Neural progenitor cell (in vitro differentiated cells): ENCODE measurements at places on chromosomes 4 and X. TPM values are rescaled to one million over a fixed set of nuclear protein-coding genes. Genes with fewer than 3 reads are reported as not detected.

GRCh38 chrX:3129256-3129655 is 88.0 kb downstream of the ARSF start:
- DNase-seq: no peak

DNA sequence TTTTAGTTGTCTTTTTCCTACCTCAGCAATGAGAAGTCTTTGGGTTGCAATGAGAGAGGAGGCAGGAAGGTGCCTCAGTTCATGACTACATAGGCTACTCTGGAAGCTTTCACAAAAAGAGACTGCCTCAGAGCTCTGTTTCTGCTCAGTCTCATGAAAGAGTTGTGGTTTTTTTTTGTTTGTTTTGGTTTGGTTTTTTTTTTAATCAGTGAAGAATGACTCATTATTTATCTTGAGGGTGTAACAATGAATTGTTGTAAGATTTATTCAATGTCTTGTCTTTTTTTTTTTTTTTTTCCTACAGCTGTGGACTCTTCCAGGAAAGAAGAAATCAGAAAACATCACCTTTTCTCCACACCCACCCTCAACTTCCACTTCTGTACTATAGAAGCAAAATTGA is 67.5 kb upstream of the CXCL13 start:
- DNase-seq: no peak

DNA sequence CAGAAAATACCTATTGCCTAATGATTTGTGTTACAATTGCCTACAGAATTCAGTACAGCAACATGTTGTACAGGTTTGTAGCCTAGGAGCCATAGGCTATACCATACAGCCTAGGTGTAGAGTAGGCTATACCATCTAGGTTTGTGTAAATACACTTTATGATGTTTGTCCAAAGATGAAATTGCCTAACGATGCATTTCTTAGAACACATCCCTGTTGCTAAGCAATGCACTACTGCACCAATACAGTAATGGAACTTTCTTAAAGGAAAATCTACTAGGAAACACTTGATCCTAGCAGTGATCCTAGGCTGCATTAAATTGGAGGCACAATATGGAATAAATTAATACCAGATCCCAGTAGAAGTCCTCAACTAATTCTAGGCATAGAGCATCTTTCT is 18.3 kb downstream of the NOA1 start:
- DNase-seq: no peak

TKTL2 gene
- total RNA-seq: 0.06 TPM in 1 of 2 replicates, not detected in the other

GRCh38 chrX:13463608-13464007 is 105.8 kb upstream of the EGFL6 start:
- no peak for DNase-seq

DNA sequence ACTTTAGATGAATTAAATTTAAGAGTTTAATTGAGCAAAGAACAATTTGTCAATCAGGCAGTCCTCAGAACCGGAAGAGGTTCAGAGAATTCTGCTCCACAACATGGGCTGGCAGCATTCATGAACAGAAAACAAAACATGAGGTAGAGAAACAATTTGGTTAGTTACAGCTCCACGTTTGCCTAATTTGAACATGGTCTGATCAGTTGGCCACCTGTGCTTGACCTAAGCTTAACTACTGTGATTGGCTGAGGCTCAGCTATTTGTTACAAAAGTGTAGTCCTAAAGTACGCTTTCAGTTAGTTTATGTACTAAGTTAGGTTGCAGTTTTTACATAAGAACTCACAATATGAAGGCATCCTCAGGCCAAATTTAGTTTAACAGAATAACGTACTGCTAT is 258.6 kb downstream of the ADAM29 start:
- no peak for DNase-seq

DNA sequence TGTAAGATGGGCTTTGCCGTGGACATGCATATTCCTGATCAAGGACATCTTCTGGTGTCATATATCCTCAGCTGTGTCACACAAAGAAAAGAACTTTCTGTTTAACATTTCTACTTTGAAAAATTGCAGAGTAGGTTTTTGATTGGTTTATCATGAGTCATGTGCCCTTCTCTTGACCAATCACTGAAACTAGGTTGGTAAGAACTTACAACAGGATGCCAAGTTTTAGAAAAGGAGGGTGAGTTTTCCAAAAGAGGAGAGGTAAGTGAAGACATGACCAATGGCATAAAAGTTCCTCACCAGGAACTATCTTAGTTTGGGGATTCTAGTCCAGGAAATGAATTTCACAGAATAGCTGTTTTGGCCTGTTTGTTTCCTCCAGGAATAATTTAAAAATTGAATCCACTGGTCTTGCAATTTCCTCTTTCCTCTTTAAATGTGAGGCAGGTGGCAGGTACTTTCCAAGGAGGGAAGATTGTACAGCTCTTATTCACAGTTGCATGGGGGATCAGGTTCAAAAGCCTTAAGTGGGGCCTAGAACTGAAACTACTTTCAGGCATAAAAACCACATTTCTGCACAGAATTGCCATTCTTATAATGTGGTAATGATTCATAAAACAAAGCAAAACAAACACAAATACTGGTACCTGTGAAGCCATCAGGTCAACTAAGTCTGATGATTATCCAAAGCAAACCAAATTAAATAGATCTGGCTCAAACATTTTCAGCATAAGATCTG is 1114.5 kb upstream of the LCORL start:
- no peak for DNase-seq

- DNase-seq: no peak
Measured at GRCh38 chrX:39667191-39667590, 430.6 kb downstream of the BCOR start.

- DNase-seq: peak; percentile 18
Measured at GRCh38 chrX:40736170-40736505, 796 bp upstream of the MED14 start.

TMEM150C gene
- 3.8 and 5.7 TPM in 2 replicates for total RNA-seq

GRCh38 chrX:111560801-111561200 is 49.4 kb downstream of the SERTM2 start:
- DNase-seq: no peak

DNA sequence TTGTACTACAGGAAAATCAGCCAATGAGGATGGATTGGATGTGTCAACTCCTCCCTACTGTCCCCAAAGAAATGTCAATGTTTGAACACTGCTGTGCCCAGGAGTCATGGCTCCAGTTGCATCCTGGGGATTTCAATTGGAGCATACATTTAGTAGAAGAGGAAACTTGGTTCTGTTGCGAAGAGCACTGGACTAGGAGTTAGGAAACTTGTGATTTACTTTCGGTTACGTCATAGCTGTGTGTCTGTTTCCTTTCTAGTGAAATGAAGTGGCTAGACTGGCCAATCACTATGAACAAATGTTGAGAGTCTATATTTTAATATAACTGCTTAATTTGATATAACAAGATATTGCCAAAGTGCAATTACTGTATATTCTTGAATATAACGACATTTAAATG is 35.2 kb downstream of the ARL9 start:
- no peak for DNase-seq

CFAP99 gene
- not detected in 2 replicates for total RNA-seq

- DNase-seq: peak; percentile 45
Measured at GRCh38 chr4:110625576-110626257, 2.8 kb upstream of the PITX2 start.

DNA sequence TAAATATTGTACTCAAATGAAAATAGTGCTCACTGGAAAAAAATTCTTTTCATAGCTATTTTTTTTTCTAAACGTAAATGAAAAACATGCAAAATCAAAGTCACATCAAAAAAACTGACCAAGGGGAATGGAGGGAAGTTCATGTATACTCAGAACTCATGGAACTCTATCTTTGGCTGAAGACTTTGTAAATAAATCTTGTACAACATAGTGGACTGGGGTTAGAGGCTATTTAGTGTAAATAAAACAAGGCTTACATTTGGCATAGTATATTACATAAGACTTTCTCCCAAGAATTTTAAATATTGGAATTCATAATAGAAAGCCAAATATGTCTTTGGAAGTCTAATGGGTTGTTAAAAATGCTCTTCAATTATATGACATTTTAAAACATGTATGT is 59.8 kb upstream of the PDE5A start:
- no peak for DNase-seq

GRCh38 chrX:46630141-46630540 is 56.6 kb downstream of the CHST7 start:
- DNase-seq: no peak

DNA sequence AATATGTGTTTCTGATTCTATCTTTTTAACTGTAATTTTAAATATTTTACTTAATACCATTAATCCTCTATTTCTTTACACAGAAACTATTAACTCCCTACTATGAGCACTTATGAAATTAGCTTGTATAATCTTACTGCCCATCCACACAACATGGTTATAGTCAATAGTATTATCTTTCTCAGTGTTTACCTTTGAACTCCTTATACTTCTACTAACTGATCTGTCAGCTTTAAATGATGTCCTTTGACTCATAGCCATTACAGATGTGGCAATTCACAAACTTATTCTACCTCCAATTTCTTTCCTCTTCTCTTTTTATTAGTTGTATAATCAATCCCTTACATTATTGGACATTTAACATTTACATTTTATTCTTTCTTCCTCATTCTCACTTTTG is 5.5 kb downstream of the SEC31A start:
- no peak for DNase-seq

DNA sequence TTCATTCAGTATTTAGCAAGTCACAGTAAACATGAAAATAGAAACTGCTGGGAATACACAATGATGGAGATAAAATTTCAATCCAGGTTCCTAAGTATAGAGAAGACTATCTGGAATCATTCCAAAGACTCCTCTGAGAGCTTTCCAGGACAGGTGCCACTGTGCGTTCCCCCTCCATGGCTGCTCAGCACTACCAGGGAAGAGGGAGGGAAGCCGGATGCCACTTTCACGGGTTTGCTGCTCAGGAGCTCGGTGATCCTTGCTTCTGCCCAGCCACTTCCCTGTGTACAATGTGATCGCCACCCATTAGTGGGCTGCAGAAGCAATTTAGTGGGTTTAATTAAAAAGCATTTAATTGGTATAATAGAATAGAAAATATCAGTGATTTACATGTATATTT is 94.5 kb downstream of the FNIP2 start:
- no peak for DNase-seq

EPHA5 gene
- total RNA-seq: not detected in 2 replicates

DNA sequence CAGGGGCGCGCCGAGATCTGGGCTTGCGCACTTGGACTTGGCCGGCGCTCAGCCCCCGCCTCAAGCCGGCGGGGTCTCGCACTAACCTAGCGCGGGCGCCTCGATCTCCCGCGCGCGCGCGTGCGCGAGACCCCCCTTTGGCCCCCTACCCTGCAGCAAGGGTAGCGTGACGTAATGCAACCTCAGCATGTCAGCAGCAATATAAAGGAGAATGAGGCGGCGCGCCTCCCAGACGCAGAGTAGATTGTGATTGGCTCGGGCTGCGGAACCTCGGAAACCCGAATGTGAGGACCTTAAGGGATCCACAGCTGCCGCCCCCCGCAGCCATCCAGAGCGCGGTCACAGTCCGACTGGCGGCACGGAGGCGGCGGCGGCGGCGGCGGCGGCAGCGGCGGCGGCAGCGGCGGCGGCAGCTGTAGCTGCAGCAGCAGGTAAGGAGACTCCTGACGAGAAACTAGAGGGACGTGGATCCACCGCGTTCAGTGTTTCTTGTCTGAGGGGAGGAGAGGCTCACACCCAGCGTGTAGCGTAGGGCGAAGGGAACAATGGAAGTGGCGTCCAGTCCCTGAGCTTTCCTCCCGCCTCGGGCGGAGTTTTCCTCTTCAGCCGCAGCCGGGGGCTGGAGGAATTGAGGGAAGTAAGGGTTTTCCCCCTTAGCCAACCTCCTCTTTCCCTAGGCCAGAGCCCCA is at the start of the genes SATL1 and ZNF711:
Gene SATL1 (minus strand): TSS at position 19 of the 689 bp plus-strand sequence. CDS start 134,811 bp downstream, outside the sequence.
Gene ZNF711 (plus strand): TSS at position 231 of the 689 bp plus-strand sequence. CDS start 3,582 bp downstream, outside the sequence.
- peak; percentile 87 for DNase-seq

DNA sequence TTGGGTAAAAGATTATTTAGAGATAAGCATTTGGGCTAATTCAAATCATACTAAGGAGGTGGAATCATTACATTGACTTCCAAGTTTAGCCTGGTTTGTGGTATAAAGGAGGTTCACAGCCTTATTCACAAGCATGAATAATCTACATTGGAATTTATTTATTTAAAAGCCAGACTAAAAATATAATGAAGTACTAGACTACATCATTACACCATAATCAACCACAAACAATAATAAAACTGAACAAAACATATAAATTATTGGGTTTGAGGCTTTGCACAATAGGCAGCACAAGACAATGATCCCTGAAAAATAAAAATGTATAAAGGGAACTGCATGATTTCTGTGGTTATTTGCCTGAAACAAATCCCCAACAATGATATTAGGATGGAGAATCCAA is 314.0 kb downstream of the GBA3 start:
- no peak for DNase-seq

SLIT2 gene
- total RNA-seq: 1.2 and 3.0 TPM in 2 replicates

DNA sequence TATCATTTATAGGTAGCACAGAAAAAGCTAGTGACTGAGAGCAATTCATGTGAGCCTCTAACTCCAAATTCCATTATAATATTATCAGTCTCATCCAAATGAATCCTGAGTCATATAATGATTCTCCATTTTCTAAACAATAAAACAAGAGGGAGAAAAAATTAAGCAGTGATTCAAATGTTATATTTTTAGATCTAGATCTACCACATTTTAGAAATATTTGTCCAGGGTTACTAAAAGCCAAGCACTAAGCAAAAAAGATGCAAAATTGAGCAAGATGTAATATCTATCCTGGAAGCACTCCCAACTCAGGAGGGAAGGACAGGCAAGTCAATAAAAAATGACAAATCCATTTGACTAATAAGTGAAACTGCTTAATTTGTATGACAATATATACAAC is 172.8 kb downstream of the FBXW7 start:
- no peak for DNase-seq

GRCh38 chr4:20251031-20251795 is 492 bp upstream of the SLIT2 start:
- DNase-seq: no peak

DNA sequence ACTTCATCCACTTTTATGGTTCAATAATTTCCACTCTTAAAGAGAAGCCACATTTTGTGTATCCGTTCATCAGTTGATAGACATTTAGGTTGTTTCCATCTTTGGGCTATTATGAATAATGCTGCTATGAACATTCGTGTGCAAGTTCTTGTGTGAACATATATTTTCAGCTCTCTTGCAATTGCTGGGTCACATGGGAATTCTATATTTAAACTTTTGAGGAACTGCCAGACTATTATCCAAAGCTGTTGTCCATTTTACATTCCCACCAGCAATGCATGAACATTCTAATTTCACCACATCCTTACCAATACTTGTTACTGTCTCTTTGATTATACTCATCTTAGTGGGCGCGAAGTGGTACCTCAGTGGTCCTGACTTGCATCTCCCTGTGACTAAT is 61.9 kb downstream of the NR3C2 start:
- DNase-seq: no peak

- no peak for DNase-seq
Measured at GRCh38 chr4:108398836-108399235, 221.5 kb upstream of the RPL34 start.

- DNase-seq: no peak
Measured at GRCh38 chrX:150094996-150095395, 156.7 kb upstream of the EOLA2 start.

DNA sequence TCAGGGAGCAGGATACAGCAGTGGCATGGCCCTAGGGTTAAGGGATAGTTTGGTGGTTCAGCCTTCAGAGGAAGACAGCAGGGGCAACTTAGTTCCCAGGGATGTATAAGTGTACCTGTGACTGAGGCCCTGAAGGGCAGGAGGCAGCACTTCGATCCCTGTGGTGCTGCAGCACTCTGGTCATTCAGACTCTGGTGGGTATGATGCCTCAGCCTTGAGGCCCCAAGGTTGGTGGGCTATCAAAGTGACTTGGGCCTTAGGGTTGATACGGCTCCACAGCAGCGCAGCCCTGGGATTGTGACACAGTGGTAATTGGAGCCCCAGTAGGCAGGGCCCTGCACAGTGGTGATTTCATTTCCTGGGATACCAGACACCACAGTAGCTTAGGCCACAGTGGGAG is 1703.1 kb downstream of the PCDH7 start:
- DNase-seq: no peak

L1CAM gene
- total RNA-seq: 0.49 and 1.7 TPM in 2 replicates
